ENCODE measurements at places on chromosomes 4 and X. TPM values are rescaled to one million over a fixed set of nuclear protein-coding genes. Genes with fewer than 3 reads are reported as not detected.

GRCh38 chrX:120462370-120462769, 6.7 kb downstream of the LAMP2 start:
- DNase-seq = no peak

GRCh38 chrX:149145845-149146285, 359.2 kb downstream of the IDS start:
- peak; percentile 16 for DNase-seq

GRCh38 chr4:48831532-48832030, 693 bp downstream of the OCIAD1 start:
- DNase-seq = no peak

DNA sequence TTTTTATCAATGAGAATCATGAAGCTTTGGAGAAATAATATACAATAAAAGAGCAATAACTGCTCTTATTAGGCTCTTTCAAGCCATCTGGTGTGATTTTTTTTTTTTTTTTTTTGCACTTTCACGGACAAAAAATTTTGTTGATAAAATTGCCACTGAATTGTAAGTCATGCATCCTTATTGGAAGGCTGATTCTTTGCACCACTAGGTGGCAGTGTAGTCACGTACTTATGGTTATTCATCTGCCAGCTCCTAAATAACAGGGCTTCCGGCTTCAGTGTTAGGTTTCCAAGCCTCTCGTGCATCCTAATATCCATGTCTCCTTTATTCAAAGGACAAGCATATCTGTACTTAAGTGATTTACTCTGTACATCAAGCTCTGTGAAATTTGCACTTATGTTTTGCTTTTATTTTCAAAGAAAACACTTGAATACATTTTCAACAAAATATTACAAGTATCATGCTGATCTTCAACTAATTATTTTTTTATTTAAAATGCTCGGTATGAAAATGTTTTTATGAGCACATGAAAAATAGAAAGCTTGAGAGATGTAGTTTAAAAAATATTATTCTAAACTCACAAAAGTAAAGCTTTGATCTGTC, 1578.3 kb upstream of the TENM3 start:
- DNase-seq = peak; percentile 91

DNA sequence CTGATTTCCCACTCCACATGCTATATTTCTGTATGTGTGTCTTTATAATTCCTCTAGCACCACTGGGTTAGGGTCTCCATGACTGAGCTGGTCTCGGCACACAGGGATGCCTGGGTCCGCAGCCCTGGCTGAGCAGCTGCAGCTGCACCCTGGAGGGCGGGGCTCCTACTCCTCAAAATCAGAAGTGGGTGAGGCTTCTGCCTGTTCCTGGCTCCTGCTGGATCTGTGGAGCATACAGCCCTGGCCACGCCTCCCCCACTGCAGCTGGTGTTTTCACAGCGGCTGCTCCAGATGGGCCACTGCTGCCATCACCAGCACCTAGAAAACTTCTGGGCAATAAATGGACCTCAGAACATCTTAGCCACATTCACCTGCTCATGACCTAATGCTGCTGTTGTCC, 30.9 kb downstream of the SPCS3 start:
- DNase-seq = no peak

CLGN gene
- total RNA-seq = 10.7 TPM

FDCSP gene
- total RNA-seq = not detected

- peak; percentile 51 for DNase-seq
Measured at GRCh38 chr4:100828986-100829685, 311.3 kb upstream of the EMCN start.

AFM gene
- not detected for total RNA-seq

DNA sequence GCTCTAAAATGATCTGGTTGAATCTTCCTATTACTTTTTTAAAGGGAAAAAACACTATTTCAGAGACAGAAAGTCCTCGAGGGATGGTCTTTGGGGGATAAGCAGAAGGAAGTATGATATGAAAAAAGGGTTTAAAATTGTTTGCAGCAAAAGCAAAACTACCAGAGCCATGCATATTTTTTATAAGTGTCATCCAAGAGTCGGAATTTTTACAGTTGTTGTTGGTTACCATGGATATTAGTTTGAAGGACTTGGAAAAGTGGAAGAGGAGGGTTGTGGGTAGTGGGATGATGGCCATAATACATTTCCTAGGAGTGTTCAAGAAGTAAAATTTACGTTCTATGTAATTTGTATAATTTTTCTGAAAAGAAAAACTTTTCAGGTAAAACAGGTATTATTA, 134.4 kb downstream of the PCDH7 start:
- DNase-seq = no peak

DNA sequence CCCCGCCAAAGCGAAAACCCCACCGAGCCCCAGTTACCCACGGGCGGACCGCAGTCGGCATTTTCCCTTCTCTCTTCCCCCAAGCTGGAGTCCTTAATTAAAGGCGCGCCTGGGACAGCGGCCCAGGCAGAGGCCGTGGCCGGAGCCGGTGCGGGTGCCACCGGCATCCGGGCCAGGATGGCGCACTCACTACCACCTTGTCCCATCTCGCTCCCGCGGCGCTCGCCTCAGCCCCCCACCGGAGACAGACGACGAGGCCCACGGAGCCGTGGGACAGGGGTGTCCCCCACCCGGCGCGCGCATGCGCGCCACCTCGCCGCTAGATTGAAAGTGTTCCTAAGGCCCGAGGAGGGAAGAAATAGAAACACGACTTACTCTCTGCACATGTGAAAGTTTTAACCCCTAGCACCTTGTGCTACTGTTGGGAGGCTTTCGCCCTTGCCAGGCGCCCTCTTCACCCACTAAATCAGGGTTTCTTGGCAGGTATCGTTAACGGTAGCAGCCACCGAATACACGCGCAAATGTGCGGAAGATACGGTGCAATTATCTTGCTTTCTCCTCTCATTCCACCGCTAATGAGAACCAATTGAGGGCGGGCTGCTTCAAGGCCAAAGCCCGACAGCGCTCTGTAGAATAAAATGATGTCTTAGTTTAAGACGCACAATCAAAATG, 64.3 kb upstream of the CCDC160 start:
- no peak for DNase-seq

GRCh38 chrX:131801911-131802310, 221.2 kb upstream of the STK26 start:
- DNase-seq = no peak

ATP1B4 gene
- total RNA-seq = not detected

- DNase-seq = peak; percentile 29
Measured at GRCh38 chr4:140044337-140044902, 109.6 kb downstream of the MAML3 start.

ENPP6 gene
- not detected for total RNA-seq

GRCh38 chr4:130338851-130339250, 1242.9 kb downstream of the C4orf33 start:
- no peak for DNase-seq
